Stimulated activated CD8-positive, alpha-beta memory T cell treated with anti-CD3 and anti-CD28 coated beads, Interleukin-7, amount 100 ng/mL, for 24 hours (primary cell): ENCODE measurements at places on chromosomes 7 and 10.

- no peak for DNase-seq
These were observed 46.7 kb downstream of the PARD3 start for GRCh38 chr10:34768261-34768971.

GRCh38 chr10:86536294-86536861, 14.8 kb upstream of the WAPL start:
- DNase-seq = no peak

DNA sequence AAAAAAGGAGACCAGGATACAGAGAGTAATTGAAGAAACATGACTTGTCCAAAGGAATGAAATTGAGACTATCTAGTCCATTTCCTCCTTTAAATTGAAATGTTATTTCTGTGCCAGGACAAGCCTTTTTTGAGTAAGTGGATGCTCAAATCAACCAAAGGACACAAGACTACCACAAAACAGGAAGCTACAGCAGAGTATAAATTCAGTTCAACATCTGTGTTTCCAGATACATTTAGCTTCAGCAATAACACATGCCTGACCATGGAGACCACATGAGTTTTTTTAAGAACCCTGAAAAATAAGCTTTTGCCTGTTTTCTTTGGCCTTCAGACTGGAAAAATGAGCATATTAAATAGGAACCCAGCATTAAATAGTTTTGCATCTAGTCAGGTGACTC, 707.5 kb downstream of the ZWINT start:
- DNase-seq = no peak

DNA sequence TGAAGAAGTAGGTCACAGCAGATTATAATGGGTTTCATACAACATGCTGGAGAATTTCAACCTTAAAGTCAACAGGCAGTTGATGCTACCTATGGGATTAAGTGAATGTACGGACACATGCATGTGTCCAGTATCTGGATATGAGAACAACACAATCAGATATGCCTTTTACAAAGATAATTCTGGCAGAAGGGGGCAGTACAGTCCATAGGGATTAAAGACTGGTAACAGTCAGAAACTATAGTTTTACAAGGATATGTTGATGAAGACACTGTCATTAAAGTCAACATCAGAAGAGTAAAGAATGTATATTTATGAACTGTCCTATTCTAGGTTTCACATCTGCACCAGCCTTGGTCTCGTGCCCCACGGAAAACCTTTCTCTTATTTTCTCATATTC, 41.5 kb downstream of the ANKMY2 start:
- DNase-seq = no peak

DNA sequence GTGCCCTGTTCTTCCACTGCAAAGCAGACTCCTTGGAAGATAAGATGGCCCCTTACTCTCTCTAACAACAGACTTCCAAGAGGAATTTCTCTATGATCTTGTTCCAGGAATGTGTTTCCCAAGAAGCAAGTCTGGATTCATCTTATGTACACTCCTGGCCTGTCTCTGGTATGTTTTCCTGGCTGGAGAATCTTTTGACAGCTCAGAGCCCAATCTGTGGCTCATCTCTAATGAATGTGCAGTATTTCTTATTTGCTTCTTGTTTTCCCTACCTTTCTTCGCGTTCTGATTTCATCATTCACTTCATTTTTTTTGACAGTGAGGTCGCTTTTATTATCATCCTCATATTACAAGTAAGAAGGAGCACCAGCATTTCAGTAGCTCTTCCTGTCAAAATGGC, 53.0 kb upstream of the PITRM1 start:
- no peak for DNase-seq

GRCh38 chr7:105512926-105513526, 9.0 kb downstream of the PUS7 start:
- no peak for DNase-seq

DNA sequence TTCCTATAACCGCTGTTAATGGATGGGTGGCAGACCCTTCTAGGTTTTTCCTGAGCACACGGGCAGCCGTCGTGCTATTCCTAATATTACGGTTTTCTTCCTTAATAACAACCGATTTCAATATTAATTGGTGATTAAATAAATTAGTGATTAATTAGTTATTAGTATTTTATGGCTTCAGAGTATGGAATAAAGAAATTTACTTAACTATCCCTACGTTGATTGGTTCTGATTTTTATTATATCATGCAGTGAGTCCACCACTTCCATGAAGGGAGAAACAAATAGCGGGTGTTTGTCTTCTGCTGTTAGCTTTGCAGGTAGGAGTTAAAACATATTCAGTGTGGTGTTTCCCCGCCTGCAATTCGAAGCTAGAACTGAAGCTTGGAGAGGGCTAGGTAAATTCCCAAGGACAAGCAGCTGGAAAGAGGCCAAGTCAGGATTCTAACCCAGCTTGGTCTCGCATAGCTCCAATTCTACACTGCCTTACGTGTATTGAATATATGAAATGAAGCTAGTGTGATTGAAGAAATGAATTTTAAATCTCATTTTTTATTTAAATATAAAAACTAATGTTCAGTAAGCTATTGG, 928 bp upstream of the CSTF2T start:
- DNase-seq = no peak

DNA sequence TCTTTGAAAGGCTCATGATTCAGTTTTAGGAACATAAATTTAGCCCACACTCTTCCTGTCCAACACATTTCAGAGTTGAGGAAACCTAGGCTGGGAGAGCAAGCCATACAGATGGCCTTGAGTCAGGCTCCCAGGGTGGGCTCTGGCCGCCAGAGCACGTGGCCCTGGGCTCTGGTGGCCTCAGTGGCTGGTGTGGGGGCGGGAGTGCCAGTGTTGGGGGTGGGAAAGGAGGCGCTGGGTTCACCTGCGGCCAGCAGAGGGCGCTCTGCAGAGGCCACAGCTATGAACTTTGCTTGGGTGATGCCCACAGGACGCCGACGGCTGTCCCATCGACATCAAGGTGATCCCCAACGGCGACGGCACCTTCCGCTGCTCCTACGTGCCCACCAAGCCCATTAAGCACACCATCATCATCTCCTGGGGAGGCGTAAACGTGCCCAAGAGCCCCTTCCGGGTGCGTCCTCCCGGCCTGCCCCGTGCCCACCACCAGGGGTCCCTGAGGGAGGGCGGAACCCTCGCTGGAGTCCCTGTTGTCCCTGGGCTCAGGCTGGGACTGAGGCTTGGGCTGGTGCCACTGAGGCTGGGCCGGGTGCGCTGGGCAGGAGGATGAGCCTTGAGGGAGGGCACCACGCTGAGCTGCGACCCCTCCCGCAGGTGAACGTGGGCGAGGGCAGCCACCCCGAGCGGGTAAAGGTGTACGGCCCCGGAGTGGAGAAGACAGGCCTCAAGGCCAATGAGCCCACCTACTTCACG, 11.9 kb downstream of the FLNC start:
- DNase-seq = peak; percentile 20

DNA sequence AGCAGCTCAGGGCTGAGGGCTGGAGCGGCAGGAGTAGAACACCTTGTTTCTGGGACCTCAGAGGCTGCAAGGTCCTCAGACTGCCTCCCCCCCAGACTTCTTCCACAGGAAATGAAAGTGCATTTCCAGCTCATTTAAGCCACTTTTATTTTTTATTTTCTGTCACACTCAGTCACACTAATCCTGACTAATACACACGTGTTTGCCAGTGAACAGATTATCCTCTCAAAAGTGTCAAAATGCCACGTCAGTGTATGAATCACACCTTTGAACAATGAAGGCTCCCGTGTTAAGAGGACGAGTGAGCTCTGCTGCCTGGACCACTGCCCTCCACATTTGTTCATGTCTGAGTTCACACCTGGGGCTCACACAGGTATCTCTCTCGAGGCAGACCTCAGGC, 488.5 kb downstream of the DNAJB6 start:
- no peak for DNase-seq

GRCh38 chr7:94297397-94297838, 97.3 kb upstream of the COL1A2 start:
- DNase-seq = no peak

DNA sequence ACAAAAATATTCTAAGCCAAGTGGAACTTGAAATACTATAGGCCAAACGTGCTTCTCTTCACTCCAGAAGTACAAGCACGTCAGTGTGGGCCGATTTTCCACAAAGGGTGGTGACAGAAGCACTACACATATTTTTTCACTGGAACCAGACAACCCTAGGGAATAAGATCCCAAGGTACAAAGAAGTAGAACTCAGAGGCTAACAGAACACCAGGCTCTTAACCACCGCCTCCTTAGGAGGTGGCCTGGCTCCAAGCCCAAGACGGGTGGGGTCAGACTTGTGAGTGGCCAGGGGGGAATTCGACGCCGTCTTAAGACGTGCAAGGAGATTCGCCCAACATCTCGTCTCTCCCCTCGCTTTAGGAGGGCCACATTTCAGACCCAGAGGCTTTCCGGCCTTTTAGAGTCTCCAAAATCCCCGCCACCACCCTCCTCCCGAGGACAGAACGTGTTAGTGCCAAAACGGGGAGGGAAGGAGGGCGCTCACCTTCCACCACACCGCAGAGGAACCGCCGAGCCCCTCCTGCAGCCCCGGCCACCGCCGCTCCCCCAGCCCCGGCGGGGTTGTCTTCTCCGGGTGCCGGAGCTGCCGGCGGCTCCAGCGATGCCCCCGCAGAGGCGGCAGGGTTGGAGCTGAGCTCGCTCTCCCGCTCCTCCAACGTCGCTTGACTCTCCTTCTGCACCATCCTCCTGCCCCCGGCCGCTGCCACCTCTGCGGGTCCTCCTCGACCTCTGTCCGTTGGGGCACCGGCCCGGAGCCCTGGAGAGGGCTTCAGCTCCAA, 716 bp downstream of the OGA start:
- no peak for DNase-seq

GRCh38 chr10:86798025-86798424, 41.6 kb downstream of the BMPR1A start:
- DNase-seq = no peak

- no peak for DNase-seq
These were observed 964.9 kb downstream of the REEP3 start for GRCh38 chr10:64486149-64486548.

DNA sequence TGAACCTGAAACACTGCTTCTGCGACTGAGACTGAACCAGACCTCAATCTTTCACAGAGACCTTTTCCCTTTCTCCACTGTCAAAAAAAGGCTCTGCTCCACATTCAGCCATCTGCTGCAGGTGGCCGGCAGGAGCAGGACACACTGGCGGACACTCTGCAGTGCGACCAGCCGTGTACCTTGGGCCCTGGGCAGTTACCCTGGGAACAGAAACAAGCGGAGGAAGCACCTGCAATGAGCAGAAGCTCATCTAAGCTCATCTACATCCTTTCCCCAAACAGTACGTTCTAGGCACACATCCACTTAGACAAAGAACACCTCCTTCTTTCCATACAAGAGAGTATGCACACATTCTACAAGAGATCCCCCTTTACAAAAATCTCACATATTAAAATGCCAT, 22.8 kb downstream of the VOPP1 start:
- DNase-seq = no peak

DNA sequence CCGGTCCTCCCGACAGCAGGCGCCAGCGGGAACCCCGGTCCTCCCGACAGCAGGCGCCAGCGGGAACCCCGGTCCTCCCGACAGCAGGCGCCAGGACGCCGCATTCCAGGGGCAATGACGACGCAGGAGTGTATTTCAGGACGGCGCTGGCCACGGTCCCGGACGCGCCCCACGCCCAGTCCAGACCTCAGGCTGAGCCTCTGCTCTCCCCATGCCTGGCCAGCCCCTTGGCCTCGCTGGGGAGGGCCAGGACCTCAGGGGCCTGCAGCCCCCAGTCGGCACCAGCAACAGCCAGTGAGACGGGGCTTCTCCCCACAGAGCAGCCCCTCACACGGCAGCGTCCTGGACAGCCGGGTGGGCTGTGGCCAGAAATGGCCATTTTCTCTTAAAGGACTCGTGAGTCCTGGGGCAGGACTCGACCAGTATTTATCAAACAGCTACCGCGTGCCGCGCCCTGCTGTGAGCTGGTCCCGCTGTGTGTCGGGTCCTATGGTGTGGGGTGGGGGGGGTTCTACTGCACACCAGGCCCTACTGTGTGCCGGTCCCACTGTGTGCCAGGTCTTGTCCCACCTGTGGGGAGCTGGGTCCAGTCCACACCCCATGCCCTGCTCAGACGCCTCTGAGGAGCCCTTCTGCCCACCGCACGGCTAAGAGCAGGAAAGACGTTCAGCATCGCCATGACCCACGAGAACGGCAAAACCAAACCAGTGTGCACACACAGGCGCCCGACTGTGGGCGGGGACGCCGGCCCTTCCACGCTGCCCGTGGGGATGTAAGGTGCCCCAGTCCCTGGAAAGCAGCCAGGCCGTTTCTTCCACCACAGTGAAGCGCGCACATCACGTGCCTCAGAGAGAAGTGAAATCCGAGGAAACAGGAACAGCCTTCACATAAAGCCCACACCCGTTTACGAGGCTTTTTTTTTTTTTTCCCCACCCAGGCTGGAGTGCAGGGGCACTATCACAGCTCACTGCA, 33.3 kb downstream of the GET4 start:
- DNase-seq = no peak

DNA sequence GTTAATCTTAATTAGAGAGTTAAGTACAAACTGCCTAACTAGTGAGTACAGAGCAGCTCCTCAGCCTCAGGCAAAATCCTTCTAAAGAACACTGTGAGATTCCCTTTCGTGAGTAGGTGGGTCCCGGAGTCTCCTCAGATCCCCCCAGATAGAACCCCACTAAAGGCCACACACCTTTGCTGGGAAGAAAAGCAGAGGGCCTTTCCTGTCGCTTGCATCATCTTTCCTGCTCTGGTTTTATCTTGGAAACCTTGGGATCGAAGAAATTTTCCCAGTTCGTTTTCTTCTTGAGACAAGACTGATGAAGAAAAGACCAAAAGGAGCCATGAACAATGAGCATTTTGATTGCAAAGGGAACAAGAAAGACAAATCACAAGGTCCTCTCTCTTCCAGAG, 40.9 kb downstream of the ICA1 start:
- no peak for DNase-seq

DNA sequence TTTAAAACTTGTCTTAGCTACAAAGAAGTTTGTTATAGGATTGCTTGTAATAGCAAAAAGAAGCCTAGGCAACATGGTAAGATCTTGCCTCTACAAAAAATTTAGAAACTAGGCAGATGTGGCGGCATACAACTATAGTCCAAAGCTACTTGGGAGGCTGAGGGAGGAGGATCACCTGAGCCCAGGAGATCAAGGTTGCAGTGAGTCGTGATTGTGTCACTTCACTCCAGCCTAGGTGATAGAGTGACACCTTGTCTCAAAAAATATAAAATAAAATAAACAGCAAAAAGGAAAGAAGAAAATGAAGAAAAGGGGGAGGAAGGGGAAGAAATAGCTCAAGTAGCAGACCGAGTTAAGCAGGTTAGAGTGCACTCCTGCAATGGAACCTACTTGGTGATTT, 47.0 kb upstream of the MPP7 start:
- no peak for DNase-seq

GRCh38 chr7:30523466-30523865, 18.8 kb upstream of the GGCT start:
- DNase-seq = no peak

- no peak for DNase-seq
These were observed 36.8 kb upstream of the ARMS2 start for GRCh38 chr10:122417667-122418066.
